Fibroblast of the conjunctiva (primary cell): ENCODE measurements at places on chromosomes 2 and 18.

DNA sequence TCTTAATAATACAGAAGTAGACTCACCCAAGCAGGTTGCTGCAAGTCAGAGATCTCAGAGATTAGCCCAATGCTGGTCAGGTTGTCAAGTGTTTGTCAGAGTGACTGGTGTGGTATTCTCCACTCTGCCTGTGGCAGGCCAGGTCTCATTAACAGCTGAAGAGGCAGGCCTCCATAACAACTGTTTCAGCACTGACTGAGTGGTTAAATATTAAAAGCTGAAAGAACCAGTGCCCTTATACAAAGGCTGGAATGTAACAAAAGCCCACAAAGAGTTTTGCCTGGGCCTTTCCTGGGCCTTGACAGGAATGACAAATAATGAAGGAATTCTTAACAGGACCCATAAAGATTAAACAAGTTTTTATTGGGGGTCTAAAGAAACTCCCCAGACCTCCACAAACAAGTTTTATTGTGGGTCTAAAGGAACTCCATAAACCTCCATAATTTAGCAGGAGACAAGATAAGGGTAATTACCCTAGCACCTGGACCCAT, 26.8 kb downstream of the SULT1C2 start:
- DNase-seq: no peak

- DNase-seq: no peak
Observed at GRCh38 chr18:8426401-8426800, 182.8 kb upstream of the RAB12 start.

DNA sequence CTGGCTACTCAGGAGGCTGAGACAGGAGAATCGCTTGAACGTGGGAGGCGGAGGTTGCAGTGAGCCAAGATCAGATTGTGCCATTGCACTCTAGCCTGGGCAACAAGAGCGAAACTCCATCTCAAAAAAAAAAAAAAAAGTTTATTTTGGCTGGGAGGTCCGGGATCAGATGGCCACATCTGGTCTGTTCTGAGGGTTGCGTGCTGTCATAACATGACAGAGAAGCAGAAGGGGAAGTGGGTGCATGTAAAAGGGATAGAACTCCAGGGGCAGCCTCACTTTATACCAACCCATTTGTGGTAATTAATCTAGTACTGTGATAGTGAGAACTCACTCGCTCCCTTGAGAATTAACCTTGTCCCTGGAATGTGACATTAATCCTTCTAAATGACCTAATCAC, 101.2 kb downstream of the PTPN4 start:
- DNase-seq: no peak

- no peak for DNase-seq
Observed at GRCh38 chr2:112256654-112257053, 1.8 kb upstream of the ZC3H8 start.

GRCh38 chr2:219125225-219125885, 35.3 kb downstream of the NHEJ1 start:
- DNase-seq: peak; percentile 69

DNA sequence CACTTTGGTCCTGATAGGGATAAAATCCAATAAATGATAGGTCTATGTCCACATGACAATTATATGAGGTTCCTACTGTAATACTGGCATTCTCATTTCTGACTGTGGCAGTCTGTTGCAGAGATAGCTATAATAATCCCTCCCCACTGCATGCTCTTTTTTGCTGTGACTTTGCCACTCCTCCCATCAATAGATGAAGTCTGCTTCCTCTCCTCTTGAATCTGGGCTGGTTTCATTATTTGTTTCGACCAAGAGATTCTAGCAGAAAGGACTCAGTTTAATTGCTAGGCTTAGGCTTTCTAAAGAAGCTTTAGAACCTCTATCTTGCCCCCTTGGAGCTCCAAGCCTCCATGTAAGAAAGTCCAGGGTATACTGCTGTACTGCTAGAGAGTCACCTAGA, 23.3 kb upstream of the CREB1 start:
- DNase-seq: no peak

DNA sequence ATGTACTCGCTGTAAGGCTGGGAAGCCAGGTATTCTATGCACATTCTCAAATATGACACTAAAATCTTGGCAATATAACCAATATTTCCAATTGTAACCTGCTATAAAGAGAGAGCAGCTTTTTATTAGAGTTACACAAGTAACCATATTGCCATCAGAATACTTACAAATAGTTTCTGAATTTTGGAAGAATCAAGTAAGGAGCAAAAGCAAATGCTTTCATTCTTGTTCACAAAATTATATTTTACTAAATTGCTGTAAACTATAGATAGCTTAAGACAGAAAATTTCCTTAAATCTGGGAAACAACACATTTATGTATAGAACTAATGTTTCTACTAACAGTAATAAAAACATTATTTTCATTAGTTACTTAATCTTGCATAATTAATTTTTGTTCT, 77.2 kb downstream of the EFEMP1 start:
- no peak for DNase-seq

DNA sequence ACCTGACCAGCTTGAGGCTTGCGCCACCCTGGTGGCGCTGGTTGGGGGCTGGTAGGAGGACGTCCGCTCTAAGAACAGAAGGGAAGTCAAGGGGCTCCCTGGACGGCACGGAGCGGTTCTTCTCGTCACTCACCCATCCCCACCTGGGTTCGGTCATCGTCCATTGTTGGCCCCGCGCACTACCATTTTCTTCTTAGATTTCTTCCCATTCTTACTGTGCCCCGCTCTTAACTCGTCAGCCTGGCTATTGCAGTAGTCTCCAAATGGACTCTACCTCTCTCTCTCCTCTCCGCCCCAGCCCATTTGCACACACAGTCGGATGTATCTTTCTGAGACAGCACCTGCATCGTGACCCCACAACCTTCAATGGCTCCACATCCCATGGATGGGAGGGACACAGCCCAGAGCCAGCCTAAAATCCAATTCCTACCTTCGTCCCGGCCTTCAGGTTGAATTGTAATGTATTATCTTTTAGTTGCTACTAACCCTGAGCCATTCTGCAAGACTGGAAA, 814 bp upstream of the RAB1A start:
- DNase-seq: no peak
